ENCODE measurements at places on chromosomes 3 and 15.
A peak's percentile ranks its signal among the peaks of the same experiment; 100 is the strongest.

DNA sequence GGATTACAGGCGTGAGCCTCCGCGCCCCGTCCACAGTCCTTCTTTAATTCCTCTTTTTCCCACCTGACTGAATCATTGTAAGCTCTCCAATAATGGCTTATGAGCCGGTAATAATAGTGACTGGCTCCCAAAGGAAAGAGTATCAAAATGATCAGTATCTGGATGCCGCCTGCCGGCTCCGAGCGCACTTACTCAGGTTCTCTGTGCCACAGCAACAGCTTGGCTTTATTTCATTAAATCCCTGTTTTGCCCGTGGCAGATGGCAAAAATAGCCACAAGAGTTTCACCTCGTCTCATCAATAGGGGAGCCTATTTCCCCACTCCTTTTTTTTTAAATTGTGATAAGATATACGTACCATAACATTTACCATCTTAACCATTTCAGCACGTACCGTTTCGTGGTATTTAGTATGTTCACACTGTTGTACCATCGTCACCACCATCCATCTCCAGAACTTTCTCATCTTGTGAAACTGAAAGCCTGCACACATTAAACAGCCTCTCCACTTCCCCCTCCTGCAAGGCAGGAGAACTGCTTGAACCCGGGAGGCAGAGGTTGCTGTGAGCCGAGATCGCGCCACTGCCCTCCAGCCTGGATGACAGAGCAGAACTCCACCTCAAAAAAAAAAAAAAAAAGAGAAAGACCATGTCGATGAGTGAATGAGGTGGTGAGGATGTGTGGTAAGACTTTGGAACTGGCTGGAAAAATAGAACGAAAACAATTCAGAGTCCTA lies 80.7 kb upstream of the DLG1 start:
- DNase-seq, result no peak

- DNase-seq, result no peak
Measured at GRCh38 chr3:25493786-25494185, 65.7 kb downstream of the RARB start.

DNA sequence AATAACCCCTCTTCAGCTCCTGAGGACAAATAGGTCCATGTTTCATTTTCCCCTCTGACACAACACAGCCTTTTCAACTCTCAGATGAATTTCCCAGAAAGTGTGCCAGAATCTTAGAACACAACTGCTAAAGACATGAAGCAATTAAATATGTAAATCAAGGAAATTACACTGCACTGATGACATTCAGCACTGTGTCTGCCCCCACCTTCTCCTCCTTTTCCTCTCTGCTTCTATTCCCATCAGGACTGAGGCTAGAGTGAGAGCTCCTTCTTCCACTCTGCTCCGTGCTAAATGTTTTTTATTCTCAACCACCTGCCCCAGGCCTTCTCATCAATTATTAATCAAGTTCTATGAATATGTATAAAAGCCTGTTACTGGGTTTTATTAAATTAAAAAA lies 596.1 kb downstream of the TUSC7 start:
- no peak for DNase-seq

DNA sequence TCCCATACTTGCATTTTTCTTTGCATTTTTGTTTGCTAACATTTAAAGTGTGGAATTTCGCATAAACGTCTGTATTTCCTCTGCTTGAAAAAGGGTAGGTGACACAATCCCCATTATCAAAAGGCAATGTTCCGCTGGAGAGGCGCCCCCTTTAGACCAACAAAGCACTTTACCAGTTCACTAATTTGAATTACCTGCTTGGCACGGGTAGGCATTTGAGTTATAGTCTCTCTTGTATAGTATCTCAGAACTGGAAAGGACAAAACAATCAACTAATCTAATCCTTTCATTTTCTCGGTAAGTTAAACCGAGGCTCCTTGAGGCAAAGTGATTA lies 775 bp upstream of the CCDC39 start:
- no peak for DNase-seq

- no peak for DNase-seq
Measured at GRCh38 chr3:58466899-58467563, 24.9 kb upstream of the KCTD6 start.

GRCh38 chr15:35822153-35822552 lies 276.2 kb upstream of the DPH6 start:
- DNase-seq, result no peak

DNA sequence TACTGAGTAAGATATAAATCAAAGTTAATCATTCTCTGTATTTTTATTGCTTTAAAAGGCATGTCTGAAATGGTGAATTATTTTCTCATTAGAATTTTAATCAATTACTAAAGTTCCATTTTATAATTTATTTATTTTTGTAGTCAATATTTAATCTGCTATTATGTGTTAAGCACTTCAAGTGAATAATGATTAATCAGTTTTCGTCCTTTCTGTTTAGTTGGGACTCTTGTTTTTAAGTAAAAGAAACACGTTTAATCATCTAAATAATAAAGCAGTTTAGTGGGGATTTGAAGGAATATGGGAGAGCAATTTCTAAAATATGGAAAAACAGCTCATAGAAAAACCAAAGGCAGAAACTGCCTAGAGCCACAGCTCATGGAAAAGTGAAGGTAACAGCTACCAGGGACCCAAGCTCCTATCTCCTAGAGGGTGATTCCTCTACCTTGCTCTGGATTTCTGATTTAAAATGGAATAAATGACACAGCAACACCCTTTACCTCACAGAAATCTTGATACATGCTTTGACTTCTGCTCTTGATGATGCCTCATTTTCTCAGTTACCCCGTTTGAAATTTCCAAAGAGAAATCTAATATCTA lies 28.0 kb upstream of the SUCNR1 start:
- DNase-seq, result no peak

GRCh38 chr3:29525254-29525881 lies 244.5 kb downstream of the RBMS3 start:
- DNase-seq, result peak; percentile 54

DNA sequence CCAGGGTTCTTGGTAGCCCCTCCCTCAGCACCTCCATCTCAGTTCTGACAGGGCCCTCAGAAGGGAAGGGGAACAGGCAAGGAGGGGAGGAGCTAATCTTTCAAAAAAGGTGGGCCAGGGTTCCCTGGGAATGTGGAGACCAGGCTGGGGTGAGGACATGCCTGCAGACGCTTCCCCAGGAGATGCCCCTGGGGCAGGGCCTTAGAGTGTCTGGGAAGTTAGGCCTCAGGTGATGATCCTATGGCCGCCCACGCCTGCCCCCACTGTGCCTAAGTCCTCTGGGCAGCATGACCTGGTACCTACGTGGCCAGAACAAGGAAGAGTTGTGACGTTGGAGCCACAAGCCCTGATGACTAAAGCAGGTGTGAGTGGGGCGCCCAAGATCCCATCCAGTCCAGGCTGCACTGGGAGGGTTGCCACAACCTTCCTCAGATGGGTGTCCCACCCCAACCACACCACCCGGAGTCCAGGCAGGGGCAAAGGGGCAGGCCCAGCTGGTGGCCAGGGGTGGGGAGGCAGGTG lies 3.9 kb upstream of the SEMA3B start:
- DNase-seq, result no peak

DNA sequence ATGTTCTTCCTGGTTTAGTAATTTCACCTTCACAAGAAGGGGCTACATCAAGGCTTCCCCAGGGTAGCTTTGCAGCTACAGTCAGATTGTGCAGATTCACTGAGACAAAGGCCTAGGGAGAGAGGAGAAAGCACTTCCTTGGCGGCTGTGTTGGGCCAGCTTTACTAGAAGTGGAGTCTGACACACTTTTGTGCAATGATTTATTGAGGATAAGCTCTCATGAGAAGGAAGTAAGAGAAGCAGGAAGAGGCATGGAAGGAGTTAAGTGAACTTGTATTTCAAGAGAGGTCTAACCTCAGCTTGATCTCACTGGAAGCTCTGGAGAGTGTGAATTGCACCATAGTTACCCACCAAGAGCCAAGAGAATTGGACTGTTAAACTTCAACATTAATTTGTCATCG lies 78.9 kb downstream of the TGFBR2 start:
- DNase-seq, result no peak

DNA sequence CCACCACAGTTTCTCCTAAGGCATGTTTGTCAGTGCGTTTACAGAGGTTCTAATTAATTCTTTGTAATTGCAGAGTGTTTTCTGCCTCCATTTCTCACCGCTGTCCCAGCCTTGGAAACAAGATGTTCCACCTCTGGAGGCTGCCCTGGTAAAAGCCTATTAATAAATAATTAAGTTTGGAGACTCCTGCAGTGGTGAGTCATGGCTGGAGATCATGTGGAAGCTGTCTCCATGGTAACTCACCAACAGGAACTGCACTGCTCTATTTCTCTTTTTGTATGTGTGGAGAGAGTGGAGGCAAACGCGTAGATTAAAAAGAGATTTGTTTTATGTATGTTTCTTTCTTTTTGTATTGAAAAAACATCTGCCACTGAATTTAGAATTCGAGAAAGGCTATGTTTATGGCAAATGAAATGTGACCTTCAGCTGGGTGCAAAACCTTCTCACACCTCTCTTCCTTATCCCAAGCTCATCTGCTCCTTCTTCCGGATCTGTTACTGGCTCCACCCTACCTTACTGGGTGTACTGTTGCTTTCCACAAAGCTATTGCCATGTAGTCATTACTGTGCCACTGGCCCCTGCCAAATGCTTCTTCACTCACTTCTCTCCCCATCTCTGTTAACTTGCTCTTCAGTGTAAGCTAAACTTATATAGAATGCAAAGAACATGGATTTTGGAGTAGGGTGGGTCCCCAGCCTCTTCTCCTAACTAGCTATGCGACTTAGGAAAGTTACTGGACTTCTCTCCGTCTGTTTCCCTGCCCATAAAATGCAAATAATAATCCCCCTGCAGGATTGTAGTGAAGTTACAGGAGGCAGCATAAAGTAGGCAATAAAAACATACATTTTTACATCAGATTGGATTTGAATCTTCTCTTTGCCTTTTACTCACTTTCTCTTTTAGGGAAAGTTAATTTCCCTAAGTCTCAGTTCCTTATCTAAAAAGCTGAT lies 778.5 kb downstream of the NTRK3 start:
- no peak for DNase-seq

DNA sequence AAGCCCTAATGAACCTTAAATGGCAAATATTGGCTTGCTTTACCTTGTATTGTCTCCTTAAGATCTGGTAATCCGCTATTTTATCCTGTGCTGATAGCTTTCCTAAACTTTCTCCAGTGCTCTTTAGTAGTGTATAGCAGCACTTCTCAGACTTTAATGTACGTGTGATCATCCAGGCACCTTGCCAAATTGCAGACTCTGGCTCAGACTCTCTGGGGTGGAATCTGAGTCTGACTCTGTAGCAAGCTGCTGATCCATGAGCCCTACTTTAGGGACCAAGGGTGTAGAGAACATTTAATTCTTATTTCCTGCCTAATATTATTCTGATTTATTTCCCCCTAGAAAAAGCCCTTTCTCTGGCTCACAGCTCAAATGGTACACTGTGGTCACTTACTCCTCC lies 518.8 kb upstream of the ZNF385D start:
- no peak for DNase-seq

DNA sequence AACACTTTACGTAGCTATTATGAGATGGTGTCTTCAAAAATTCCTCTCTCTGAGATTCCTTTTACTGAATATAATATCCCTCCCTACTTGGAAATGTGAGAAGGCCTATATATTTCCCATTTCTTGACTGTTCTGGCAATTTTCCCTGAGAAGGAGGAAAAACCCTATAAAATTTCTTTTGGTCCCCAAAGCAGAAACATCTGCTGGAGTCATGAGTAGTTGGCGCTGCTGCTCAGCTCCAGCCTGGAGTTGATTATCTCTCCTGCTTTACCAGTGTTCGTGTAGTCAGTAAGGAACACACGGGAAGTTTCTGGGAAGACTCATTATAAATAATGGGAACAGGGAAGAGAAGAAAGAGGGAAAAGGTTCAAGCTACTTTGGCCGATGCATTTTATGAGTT lies 680.1 kb downstream of the EPHA3 start:
- no peak for DNase-seq

DNA sequence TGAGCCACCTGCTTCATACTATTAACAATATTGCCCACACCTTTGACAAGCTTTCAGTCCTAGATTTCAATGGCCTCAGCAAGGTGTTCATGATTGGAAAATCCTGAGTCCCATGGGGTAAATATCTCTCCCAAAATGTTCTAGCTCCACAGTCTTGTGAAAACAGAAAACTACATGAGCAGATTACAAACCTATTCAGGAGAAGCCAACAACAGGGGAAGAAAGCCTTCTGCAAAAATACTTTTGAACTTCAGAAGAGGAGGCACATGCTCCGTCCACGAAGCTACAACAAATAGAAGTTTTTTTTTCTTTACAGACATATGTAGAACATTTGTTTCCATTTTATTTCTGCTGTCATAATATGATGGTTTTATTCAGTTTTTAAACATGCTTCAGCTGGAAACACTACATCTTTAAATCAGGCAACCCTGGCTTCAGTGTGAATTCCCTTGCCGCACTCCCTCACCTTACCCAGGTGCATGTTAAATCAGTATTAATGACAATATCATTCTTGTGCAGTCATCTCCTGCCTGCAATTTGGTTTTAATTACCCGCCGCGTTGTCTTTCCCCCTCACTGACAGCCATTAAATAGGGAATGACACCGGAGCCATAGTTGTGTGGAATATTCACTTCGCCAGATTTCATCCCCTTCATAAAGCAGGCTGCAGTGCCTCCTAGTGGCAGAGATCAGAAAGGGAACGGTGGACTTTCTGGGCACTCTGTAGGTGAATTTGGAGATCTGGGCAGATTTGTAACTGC lies 725.5 kb upstream of the ARRDC4 start:
- no peak for DNase-seq

GRCh38 chr3:88150806-88151205 lies 1.0 kb downstream of the C3orf38 start:
- no peak for DNase-seq

DNA sequence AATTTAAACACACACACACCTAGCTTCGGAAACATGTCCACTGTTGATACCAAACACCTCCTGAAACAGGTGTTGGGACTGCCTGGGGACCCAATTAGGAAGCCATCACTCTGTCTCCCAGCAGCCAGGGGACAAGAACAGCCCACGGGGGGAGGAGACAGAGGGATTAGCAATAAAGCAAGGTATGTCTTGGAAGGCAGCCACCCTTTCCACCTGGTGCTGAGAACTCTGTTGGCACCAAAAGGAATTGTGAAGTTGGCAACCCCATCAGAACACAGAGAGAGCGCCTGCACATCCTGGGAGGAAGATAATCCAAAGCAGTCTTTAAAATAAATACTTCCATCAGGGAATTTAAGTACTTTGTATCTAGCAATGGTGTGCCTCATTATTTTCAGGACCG lies 111.0 kb downstream of the ADAMTS17 start:
- no peak for DNase-seq

DNA sequence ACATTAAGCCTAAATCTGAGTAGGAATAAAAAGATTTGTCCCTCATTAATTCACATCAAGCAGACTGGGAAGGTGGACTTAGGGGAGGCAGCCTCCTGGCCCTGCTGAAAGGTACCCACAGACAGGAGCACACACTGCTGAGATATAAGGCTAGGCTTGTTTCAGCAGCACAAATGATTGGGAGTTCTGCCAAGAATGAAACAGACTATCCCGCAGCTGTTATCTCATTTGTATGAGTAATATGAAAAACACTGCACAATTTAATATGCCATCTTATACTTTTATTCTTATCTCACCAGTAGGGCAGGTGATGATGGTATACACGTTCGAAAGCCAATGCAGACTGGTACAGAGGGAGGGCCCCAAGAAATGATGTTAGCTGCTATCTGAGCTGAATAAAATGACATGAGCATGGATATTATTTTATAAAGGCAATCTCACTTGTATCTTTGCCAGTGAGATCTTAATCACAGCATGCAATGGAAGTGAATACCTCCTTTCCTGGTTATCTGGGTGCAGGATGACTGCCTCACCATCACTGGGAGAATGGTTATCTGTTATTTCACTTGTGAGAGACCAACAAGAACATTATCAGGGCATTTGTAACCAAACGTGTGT lies 258.7 kb upstream of the PPP2R3A start:
- no peak for DNase-seq
